CD8-positive, alpha-beta memory T cell (primary cell): ENCODE measurements at places on chromosomes 1 and 21. TPM values are rescaled to one million over a fixed set of nuclear protein-coding genes. Genes with fewer than 3 reads are reported as not detected.

DNA sequence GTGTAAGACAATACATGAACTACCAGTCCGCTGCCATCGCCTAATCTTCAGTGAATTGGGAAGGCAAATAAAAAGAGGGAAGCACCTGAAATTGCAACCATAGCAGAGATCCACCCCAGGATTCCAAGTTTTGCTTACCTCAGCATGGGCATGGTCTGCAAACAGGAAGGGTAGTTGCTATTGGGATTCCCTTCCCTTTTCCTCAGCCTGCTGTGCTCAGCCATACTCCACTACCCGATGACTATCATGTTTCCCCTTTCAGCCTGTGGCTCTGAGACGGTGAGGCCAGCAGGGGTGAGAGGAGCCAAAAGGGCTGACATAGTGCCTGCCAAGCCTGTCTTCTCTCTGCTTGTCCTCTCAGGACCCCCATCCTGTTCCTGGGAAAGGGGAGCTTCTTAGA lies 64.2 kb downstream of the GPR137B start:
- no peak for DNase-seq

Gene SLC44A5
- total RNA-seq: 0.24 TPM

Gene PCP4L1
- not detected for total RNA-seq

- DNase-seq: no peak
These were observed 585 bp downstream of the NEGR1 start for GRCh38 chr1:72281637-72282270.

DNA sequence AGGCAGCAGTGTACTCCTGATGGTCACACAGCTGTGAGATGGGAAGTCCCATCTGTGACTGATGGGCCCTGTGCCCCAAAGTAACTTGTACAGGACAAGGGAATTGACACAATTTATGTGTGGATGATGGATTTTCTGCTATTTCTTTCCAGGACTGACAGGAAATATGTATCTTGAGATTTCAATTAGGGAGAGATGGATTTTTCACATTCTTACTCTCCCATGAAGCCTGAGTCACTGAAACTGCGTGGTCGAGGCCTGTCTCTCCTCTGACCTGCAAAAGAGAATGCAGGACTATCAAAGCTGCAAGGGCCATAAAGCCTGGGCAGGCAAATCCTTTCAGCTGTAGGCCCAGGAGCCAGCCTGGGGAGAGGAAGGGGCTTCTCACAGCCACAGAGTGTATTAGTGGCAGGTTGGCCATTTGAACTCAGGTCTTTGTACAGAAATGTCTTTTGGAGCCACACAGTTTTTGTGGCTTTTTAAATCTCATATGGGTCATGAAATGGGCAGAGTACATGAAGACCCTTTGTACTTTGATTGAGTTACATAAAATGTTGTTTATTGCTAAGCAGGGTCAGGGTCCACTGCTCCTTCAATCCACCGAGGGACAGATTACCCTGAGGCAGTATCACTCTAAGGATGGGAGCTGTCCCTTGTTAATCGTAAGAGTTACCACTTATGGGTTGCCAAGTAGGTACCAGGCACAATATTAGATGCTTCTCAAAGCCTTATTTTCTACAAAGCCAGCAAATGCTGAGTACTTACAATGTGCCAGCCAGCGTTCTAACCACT lies 14.8 kb downstream of the ALX3 start:
- no peak for DNase-seq

Gene NEK7
- 68.6 TPM for total RNA-seq
